ENCODE measurements at places on chromosomes 1 and 21.

- no peak overlapping the region for H3K27ac ChIP-seq
Observed at GRCh38 chr21:46397993-46398392, 60.7 kb upstream of the DIP2A start.

- DNase-seq = peak; percentile 68
- no peaks in the 10 kb centered on the region for H3K4me1 ChIP-seq
- peaks cover 19% of the 10 kb centered on the region for H3K27me3 ChIP-seq
- H3K27ac ChIP-seq = no peak overlapping the region
Observed at GRCh38 chr1:209576392-209577197, 6.9 kb upstream of the CAMK1G start.

- no peaks in the 10 kb centered on the region for H3K27me3 ChIP-seq
- DNase-seq = no peak
- no peaks in the 10 kb centered on the region for H3K4me1 ChIP-seq
- H3K27ac ChIP-seq = no peak overlapping the region
- no peak overlapping the region for H3K4me3 ChIP-seq
Observed at GRCh38 chr1:7694600-7695496, 76.2 kb upstream of the VAMP3 start.

DNA sequence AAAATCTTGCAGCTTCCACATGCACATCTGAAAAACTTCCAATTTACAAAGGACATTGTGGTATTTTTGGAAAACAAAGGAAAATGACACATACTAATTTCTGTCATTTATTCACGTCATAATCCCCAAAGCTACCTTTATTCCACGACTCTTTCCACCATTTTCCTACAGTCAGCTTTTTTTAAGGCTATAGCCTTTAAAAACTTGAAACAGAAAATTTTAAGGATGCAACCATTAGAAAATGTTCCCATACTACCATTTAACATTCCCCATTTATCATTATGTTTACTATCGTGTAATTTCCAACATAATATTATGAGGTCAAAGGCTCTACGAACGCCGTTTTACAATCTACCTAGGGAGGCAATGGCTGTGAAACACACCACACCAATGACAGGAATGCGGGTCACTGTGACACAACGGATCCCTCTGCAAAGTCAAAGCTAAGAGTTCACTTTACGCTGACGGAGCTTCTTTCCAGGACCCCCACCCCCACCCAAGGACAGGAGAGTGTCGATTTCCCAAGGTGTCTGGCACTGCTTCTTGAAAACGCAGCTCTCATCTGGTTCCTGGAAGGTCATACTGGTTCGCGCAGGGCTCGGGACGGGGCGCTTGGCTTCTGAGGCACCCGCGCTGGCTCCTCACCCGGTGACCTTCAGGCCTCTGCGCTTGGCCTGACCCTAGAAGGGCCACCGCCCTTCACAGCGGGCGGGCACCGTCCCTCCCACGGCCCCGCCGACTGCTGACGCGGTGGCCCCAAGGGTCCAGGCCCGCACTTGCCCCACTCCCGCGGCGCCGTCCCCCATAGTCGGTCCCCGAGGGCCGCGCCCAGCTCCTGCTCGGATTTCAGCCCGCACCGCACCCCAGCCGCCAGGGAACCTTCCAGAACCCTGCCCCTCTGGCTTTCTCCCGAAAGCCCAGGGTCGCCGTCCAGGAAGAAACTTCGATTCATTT lies 50.5 kb upstream of the ATF3 start:
- H3K4me1 ChIP-seq = peaks cover 6% of the 10 kb centered on the region
- no peaks in the 10 kb centered on the region for H3K27me3 ChIP-seq
- DNase-seq = peak; percentile 50
- H3K4me3 ChIP-seq = peak overlapping the region; percentile 93
- H3K36me3 ChIP-seq = no peaks in the 10 kb centered on the region

GRCh38 chr1:186099336-186100104 lies 275.5 kb downstream of the TPR start:
- no peak for DNase-seq
- H3K4me3 ChIP-seq = no peak overlapping the region
- no peaks in the 10 kb centered on the region for H3K27me3 ChIP-seq

DNA sequence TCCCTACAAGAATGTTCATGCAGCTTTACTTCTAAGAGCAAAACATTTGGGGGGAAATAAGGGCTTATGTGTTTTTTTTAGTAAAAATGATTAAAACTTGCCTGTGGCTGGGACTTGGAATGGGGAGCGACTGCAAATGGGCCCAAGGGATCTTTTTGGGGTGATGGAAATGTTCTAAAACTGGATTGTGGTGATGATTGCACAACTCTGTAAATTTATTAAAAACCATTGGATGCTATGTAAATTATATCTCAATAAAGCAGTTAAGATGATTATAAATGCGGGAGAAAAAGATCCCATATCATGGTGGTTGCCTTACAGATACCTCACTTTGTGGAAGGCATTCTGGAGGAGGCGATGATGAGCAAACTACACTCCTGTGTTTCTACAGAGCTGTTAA lies 30.2 kb upstream of the STUM start:
- no peaks in the 10 kb centered on the region for H3K27me3 ChIP-seq
- DNase-seq = no peak
- H3K36me3 ChIP-seq = no peaks in the 10 kb centered on the region
- H3K4me3 ChIP-seq = no peak overlapping the region
- no peaks in the 10 kb centered on the region for H3K4me1 ChIP-seq

DNA sequence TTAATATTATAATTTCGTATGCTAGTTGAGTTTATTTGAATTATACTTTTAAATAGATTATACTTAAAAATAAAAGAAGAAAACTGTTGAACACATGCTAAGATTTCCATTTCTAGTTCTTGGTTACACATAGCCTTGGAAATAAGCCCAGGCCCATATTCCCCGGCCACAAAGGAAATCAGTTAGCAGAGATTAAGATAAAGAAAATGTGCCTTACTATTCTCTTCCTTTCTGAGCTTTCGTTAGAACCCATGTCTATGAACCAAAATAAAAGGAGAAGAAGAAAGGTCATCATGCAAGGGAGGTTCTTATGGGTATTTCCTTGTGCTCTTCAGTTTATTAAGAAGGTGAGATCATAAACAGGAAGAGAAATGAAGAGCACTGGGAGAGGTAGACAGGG lies 32.3 kb upstream of the CRP start:
- H3K27me3 ChIP-seq = no peaks in the 10 kb centered on the region
- no peak overlapping the region for H3K4me3 ChIP-seq
- DNase-seq = no peak
- H3K36me3 ChIP-seq = no peaks in the 10 kb centered on the region
